ENCODE measurements at places on chromosomes 1 and 21.
A peak's percentile ranks its signal among the peaks of the same experiment; 100 is the strongest.

GRCh38 chr1:27086026-27086425 lies 68.9 kb downstream of the SLC9A1 start:
- DNase-seq: no peak

GRCh38 chr1:46793126-46793525 lies 5.7 kb upstream of the CYP4B1 start:
- no peak for DNase-seq

DNA sequence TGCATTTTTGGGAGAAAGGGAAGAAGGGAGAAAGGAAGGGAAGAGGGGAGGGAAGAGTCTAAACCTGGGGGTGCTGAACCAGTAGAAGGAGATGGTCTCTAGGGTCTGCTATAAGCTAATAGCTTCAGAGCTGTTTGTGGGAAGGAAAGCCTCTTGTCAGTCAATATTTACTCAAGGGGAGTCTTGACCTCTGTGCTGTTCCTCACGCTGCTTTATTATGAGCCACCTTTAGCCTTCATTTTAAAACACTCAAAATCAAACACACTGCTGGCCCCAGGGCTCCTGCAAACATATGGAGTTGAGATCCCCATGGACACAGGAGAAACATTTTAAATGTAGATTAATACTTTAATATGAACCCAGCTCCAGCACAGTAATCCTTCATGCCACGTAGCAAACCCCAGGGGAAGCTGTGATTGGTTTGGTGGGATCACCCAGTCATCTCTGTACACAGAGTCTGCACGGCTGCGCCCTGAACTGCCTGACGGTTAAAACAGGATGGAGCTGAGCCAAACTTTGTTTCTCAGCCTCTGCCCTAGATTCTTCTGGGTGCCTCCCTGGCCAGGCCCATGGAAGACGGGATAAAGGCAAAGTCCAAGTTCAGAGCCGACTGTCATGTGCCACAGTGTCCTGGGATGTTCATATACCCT lies 40.2 kb upstream of the VWA5B1 start:
- DNase-seq: no peak

- no peak for DNase-seq
Measured at GRCh38 chr1:108009603-108010195, 44.7 kb upstream of the VAV3 start.

DNA sequence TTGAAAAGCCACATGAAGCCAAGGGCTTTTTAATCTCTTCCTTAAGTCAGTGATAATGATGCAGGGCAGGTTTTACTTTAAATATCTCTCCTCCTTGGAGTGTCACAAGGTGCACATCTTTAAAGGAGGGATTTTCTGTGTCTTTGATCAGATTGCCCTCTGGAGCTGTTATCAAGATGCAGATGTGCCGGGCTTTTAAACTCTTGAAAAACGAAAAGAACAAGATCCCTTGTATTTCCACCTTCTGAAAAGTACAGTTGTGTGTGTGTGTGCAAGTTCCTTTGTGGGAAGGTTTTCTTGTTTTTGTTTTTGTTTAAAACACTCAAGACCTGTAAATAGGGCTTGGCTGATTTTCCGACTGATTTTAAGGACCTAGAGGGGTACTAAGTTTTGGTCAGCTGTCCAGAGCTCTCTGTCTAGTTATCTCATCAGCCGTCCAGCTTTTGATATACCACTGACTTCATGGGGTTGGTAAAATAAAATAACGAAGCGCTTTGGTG lies 1.6 kb downstream of the MARK1 start:
- no peak for DNase-seq

DNA sequence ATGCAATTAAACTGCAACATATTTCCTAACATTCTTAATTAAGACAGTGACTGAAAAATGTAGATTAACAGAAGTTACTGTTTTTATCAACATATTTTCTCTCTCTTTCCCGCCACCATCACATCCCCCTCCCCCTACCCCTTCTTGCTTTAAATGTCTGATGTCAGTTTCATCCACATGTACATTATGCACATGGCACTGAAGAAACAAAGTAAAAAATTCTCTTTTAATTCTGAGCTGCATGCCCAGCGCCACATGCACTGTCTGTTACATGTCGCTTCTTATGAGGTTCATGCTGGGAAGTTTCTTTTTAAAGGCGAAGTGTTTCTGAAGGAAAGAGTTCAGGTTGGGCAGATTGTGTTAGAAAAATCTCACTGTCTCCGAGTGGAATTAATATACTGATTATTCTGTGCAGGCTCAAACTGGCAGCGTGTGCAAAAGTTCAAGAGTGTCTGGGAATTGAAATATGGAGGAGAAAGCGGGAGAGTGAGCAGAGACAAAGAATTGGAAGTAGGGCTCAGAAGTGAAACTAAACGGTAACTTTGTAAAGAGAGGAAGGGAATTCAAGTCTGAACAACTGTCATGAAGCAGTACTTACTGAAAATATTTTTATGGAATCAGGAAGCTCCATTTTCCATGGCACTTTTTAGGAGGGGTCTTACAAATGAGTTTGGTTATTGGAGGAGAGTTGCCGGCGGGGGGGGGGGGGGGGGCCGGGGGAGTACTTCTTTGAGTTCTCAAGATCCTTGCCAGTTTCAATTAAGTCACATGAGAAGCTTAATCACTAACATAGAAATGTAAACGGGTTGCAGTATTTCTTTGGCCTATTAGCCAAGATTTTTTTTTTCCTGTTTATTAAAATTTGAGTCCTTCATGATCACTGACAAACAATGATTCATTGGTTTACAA lies 217.6 kb downstream of the SDCCAG8 start:
- DNase-seq: no peak

- peak; percentile 49 for DNase-seq
Measured at GRCh38 chr1:41802532-41803501, 115.9 kb downstream of the HIVEP3 start.

DNA sequence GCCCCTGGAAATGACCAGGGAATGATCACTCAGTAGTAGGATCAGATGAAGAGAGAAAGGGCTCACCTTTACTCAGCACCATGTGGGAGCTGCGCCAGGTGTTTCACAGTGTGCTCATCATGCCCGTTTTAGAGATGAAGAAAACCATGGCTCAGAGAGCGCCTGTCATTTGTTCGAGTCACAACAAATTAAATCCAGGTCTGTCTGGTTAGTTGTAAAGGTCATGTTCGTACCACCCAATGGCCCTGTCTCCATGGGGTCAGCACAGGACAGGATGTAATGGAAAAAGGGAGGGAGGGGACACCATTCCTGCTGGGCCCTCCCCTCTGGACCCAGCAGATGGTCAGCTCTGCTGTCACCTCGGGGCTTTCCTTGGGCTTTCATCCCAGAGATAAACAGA lies 15.2 kb downstream of the KIRREL1 start:
- no peak for DNase-seq

- DNase-seq: peak; percentile 78
Measured at GRCh38 chr1:25642574-25643108, 26.1 kb downstream of the MAN1C1 start.

DNA sequence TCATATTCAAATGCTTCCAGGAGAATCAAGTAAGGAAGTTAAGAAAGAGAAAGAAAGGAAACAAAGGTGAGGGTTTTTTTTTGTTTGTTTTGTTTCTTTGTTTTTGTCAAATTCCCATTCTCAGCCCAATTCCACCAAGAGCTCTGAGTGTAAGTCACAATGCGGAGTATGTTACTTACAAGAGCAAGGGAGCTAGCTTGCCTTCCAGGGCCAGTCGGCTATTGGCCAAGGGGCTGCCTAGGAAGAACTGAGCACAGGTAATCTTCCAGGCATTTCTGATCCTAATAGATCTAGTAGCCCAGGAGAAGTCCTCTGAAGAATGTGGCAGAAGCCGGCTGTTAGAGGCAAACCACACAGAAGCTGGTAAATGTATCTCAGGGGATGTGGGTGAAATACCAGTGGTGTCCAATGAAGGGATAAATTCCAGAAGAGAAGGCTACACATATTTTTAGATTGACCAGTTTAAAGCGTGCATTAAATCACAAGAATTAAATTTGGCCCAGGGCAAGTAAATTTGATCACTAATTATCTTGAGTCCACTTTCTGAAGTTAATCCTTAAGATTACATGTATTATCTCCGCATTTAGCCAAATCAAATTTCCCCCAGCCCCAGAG lies 239.6 kb upstream of the ADAMTS5 start:
- DNase-seq: no peak

- DNase-seq: no peak
Measured at GRCh38 chr1:228405200-228405978, 1.2 kb downstream of the TRIM11 start.

GRCh38 chr21:15870819-15871218 lies 141.0 kb downstream of the USP25 start:
- DNase-seq: no peak

GRCh38 chr1:54885807-54886723 lies 930 bp downstream of the DHCR24 start:
- no peak for DNase-seq

DNA sequence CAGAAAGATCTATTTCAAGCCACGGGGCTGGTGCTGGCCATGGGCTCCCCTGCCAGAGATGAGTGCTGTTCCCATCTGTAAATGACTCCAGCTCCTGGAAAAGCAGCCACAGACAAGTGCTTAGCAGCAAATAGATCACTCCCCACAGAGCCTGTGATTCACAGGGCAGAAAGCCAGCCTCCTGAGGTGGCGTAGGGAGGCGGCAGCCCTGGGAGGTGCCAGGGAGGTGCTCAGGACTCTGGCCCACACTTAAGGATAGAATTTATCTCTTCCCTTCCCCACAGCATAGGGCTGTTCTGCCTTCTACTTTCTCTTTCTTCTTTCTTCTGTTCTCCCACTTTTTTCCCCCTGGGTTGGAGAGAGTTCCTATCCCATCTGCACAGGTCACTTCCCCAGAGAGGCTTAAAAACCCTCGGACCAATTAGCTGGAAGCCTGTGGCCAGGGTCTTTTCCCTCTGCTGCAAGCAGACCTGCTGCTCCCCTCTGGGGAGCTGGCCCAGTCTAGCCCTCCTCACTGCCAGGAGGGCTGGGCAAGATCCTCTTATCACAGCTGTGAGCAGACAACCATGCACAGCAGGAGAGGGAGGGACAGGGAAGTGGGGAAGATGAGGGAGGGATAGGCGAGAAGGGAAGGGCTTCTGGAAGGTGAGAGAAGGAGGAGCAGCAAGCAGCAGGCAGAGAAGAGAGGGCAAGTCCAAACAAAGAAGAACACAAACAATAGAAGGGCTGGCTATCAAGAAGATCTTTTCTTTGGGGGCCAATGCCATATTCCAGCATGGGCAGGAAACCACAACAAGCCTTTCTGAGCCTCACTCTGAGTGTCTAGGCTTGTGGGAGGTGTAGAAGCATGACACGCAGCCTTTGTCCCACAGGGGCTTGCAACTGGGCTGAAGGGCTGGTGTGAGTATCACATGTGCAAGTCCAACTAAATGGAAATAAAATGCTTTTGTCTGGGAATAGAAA lies 41.0 kb downstream of the KCND3 start:
- DNase-seq: no peak

- DNase-seq: no peak
Measured at GRCh38 chr21:44658541-44658910, 794 bp downstream of the KRTAP12-3 start.

GRCh38 chr1:207493212-207493611 lies 2.7 kb upstream of the CR1 start:
- no peak for DNase-seq

DNA sequence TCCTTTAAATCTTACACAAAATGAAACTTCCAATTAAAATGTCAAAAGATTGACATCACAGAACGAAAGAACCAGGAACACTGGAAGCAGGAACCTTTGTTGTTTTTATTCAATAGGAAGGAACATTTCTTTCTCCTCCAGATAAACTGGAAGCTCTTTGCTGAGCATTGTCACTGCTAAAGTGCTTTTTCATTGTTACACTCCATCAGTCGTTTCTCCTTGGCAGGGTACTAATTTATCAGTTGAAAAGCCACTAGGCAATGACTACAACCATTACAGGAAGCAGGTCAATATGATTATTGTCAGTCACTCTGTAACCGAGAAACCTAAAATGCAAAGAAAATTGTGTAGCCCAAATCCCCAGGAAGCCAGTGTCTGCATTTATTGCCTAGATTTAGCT lies 163.2 kb upstream of the MAP1LC3C start:
- DNase-seq: no peak

- no peak for DNase-seq
Measured at GRCh38 chr1:176211396-176212165, 4.5 kb upstream of the COP1 start.

- peak; percentile 71 for DNase-seq
Measured at GRCh38 chr1:204453141-204453772, 41.3 kb downstream of the PIK3C2B start.

DNA sequence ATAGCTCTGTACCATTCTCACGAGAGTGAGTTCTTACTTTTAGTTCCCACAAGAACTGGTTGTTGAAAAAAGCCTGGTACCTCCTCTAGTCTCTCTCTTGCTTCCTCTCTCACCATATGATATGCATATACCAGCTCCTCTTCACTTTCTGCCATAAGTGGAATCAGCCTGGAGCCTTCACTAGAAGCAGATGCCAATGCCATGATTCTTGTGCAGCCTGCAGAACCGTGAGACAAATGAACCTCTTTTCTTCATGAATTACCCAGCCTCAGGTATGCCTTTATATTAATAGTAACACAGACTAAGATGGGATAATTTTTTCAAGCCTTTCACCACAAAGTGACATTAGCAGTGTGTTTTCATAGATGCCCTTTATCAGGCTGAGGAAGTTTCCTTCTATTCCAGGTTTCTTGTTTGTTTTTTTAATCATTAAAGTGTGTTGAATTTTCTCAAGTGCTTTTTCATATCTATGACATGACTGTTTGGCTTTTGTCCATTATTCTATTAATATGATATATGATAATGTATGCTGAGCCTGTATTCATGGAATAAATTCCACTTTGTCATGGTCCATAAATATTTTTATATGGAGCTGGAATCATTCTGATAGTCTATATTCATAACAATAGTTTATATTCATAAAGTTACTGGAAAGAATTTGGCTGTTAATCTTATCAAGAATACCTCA lies 40.7 kb upstream of the C1orf185 start:
- DNase-seq: no peak

DNA sequence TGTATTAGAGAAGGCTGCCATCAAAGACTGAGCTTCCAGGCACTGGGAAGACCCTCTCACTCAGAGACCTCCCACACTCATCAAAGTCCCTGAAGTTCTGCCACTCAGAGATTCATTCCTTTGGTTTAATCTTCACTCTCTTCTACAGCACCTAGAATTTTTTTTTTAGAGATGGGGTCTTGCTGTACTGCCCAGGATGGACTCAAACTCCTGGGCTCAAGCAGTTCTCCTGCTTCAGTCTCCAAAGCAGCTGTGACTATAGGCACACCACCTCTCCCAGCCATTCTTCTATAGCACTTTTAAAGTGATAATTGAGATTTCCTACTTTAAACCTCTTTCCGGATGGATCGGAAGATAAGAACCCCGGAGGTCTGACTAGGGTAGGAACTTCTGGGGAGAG lies 3.7 kb upstream of the HP1BP3 start:
- no peak for DNase-seq

- DNase-seq: no peak
Measured at GRCh38 chr1:56080123-56080522, 499.2 kb downstream of the PLPP3 start.

DNA sequence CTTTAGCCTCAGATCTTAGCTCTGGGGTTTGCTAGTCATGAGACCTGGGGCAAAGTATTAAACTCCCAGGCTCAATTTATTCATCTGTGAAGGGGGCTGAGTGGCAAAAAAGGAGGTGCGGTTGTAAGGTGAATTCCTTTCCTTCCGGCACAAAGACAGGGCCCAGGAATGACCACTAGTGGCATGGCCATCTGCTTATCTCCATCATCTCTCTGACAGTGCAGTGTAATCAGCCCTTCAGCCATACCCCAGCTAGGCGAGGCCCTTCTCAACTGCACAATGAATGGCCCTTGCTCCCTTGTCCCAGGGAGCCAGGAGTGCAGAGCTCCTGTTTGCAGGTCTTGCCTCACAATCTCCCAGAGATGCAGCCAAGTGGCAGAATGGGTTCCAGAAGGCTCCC lies 5.6 kb upstream of the SLC26A9 start:
- no peak for DNase-seq

Measured in CD4-positive, alpha-beta T cell treated with Interleukin-17A for 4 hours (primary cell).